ENCODE measurements at places on chromosomes 2 and 18.

GRCh38 chr2:157036726-157037125 lies 220.8 kb upstream of the GALNT5 start:
- DNase-seq, result no peak

DNA sequence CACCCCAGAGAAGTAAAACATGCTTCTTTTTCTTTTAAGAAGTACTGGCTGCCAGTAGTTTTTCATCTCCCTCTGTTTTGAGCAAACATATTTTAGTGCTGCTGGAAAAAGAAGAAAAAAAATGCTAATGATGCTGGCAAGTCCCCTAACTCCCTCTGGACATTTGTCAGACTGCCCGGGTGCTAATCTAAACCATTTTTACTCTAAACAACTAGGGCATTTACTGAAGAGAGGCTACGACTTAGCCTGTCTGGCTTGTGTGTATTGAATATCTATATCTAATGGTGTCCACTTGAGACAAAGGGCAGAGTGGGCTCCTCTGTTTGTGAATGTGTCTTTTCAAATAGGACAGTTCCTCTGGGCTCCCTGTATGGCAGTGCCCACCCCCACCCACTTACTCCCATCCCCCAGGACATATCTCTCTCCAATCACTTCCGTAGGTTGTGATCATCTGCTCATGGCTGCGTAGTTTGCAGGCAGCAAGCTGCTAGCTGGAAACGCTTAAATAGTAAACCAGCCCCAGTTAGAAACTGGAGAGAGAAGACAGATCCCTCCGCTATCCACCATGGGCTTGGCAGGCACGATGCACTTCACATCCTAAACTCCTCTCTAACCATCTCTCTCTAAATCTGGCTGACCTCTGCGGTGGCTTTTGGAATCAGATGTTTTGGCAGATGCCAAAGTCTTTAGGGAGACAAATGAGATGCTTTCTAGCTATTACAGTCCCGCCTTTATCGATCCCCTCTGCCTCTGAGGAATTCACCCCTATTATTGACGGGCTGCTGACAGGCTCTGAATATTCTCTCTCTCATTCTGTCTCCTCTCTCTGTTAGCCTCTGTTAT lies 58.3 kb downstream of the DOCK10 start:
- no peak for DNase-seq

- DNase-seq, result no peak
Measured at GRCh38 chr2:24993406-24994145, 21.8 kb upstream of the DNAJC27 start.

DNA sequence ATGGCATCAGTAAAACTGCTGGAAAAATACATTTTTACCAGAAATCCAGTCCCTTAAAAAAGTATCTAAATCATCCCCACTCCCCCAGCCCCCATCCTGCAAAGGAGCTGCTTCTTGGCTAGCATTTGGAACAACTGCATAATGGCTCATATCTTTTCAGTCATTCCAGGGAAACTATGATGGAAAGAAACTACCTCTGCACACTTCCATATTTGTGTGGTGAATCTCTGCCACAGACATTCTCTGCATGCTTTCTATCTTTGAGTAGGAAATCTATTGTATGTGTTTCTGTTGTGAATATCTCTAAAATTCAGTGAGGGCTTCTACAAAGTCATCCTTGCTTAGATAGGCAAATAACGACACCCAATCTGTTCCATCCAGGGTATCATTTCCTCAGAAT lies 632.3 kb downstream of the LRP1B start:
- no peak for DNase-seq

GRCh38 chr18:22689712-22690111 lies 243.4 kb upstream of the RBBP8 start:
- no peak for DNase-seq

- DNase-seq, result no peak
Measured at GRCh38 chr2:229085439-229085838, 185.6 kb downstream of the PID1 start.

DNA sequence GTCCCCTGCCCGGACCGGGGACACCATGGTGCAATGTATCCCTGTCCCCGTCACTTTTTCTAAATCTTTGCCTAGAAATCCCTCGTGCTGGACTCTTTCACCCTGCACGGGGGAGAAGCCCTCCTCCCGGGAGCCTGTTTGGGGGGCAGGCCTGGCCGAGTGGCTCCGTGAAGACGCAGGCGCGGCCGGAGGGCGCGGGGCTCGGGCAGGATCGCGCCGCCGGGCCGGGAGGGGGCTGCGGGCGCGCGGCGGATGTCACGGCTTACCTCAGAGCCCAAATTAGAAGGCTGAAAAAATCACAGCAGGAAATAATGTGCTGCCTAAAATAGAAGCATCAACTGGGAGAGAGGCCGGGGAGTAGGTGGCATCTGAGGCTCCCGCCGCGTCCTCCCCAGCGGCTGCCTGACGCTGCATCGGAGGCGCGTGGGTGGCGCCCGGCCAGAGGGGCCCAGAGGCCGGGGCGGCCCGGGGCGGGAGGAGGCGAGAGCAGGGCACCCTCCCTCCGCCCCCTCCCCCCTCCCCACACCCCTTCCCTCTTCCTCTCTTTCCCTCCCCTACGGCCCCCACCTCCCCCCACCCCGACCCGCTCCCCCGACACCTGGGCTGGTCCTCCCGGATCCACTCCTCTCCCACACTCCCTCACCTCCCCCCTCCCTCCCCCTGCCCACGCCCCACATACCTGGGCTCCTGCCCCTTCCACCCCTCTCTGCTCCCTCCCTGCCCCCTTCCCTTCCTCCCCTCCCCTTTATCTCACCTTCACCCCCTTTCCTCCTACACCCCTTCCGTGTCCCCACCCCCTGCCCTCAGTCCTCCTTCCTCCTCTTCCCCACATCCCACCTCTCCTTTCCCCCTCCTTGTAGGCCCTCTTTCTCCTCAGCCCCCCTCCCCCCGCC lies 51.9 kb downstream of the SLC4A1AP start:
- no peak for DNase-seq

DNA sequence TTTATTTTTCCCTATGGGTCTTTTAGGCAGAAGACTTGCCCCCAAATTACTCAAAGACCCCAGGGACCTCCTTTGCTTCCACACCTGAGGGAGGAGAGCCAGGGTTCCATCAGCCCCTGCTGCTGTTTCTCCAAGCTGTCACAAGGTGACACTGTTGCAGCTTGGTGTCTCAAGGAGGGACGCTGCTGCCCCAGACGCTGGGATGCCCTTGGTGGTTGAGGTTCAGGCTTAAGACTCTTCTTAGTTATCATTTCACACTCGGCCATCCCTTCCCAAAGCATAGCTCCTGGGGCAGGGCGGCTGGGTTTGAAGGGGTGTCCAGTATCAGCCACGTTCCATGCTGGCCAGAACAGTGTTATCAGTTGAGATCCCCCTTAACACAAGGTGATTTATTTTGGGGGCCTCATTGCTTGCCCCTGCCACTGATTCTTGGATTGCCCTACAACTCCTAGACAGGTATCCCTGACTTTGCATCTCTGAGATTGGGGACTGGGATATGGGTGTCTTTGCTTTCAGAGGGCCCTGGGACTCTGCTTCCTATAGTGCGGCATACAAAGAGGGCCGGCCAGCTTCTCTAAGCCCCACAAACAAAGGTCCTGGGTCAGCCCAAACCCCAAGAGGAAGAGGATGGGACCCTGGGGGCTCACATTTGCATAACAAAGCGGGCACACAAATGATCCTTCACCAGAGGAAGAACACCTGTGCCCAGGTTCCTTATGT lies 22.7 kb downstream of the GPR55 start:
- DNase-seq, result no peak

- no peak for DNase-seq
Measured at GRCh38 chr2:159399716-159400415, 113.4 kb upstream of the WDSUB1 start.

DNA sequence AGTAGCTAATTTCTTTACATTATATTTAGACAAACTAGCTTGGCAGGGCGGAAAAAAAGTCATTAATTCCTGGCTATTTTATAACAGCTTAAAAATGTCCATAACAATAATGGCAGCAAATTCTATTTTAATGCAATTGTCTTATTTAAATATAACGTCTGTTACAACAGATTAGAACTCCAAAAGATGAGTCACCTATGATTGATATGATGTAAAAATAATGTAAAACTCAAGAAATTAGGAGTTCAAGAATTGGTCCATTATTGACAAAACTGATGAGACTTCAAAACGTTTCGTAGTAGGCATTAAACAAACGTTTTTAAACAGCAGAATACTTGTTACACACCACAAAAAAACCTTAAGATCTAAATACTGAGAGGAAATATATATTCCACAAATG lies 2.7 kb downstream of the XPO1 start:
- no peak for DNase-seq

GRCh38 chr2:199716807-199717586 lies 134.0 kb downstream of the FTCDNL1 start:
- DNase-seq, result no peak

- no peak for DNase-seq
Measured at GRCh38 chr18:35458677-35459441, 38.9 kb downstream of the INO80C start.

- DNase-seq, result no peak
Measured at GRCh38 chr2:15246870-15247269, 314.3 kb downstream of the NBAS start.

DNA sequence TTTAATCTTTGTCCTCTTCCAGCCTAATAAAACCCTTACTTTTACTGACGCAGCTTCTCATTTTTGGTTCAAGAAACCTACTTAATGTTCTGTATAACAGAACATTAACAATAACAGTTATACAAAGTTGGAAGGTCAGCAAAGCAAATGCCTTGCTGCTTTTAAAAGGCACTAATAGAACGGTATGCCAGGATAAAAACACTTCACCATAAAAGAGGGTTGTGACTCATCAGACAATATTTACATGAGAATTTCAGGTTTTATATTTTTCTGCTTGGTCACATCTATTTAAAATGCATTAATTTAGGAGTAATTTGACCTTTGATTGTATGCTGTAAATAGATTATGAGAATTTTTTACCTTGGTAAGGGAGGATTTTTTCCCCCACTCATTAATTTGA lies 3.0 kb downstream of the KLHL41 start:
- DNase-seq, result no peak

DNA sequence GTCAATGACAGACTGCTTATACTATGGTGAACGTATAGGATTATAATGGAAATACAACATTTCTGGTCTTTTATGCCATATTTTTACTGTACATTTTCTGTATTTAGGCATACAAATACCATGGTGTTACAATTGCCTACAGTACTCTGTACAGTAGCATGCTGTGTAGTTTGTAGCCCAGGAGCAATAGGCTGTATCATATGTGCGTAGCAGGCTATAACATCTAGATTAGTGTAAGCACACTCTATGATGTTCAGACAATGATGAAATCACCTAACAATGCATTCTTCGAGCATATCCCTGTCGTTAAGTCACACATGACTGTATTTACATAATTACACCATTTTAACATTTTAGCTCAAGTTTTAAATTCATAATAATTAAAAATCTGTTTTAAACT lies 556.6 kb upstream of the ZNF804A start:
- DNase-seq, result no peak

DNA sequence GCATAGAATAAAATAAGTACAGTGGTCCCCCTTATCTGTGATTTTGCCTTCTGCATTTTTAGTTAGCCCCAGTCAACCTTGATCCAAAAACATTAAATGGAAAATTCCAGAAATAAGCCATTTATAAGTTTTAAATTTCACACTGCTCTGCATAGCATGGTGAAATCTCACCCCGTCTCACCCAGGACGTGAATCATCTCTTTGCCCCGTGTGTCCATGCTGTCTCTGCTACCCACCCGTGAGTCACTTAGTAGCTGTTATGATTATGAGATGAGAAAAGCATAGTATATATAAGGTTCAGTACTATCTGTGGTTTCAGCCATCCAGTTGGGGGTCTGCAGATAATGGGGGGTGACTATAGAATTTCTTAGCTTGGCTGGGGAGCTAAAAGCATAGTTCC lies 67.3 kb downstream of the RHBDD1 start:
- no peak for DNase-seq

GRCh38 chr2:101139495-101139894 lies 11.7 kb downstream of the TBC1D8 start:
- no peak for DNase-seq

DNA sequence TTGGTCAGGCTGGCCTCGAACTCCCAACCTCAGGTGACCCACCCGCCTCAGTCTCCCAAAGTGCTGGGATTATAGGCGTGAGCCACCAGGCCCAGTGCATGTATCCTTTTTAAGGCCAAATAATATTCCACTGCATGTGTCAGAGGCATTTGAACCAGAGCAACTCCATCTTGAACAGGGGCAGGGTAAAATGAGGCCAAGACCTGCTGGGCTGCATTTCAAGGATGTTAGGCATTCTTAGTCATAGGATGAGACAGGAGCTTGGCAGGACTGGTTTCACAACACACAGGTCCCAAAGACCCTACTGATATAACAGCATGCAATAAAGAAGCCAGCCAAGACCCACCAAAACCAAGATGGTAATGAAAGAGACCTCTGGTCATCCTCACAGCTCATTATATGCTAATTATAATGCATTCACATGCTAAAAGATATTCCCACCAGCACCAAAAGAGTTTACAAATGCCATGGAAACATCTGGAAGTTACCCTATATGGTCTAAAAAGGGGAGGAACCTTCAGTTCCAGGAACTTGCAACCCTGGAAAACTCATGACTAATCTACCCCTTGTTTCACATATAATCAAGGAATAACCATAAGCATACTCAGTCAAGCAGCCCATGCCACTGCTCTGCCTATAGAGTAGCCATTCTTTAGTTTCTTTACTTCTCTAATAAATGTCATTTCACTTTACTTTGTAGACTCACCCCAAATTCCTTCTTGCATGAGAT lies 204.6 kb downstream of the RAB3GAP1 start:
- no peak for DNase-seq

DNA sequence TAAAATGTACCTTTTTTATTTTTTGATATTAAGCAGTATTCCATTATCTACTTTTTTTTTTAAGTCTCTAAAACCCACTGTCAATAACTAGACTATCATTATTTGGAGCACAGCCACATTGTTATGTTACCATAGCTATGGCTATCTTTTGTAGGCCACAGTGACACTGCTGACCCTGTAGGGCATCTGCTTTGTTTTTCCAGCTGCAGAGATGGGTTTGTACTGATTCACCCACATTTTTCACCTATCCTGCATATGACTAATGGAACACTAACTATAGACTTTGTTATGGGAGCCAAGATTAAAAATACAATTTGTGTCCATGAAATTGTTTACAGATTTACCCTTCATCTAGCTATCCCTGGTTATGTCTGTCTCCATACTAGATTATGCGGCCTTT lies 21.6 kb upstream of the OTX1 start:
- no peak for DNase-seq

GRCh38 chr2:11631462-11631861 lies 38.5 kb downstream of the NTSR2 start:
- DNase-seq, result no peak

DNA sequence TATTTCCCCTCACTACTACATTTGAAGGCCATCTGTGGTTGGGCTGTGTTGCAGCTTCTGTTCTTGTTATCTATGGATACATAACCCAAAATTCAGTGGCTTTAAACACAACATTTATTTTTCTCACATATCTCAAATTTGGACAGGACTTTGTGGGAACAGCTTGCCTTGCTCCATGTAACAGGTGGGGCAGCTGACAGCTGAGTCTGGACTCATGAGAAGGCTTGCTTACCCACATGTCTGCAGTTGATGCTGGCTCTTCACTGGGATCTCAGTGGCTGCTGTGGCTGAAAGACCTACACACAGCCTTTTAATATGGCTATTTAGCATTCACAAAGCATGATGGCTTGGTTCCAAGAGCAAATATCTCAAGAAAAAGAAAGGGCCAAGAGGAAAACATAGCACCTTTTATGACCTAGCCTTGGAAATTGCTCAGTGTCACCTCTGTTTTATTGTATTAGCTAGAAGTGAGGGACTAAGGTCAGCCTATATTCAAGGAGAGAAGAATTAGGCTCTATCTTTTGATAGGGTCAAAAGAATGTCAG lies 296.8 kb upstream of the ZNF521 start:
- DNase-seq, result no peak

Measured in substantia nigra (tissue), 51 donors.